Immature natural killer cell (primary cell): ENCODE measurements at places on chromosomes 6 and 20. TPM values are rescaled to one million over a fixed set of nuclear protein-coding genes. Genes with fewer than 3 reads are reported as not detected.

Gene GCM1
- not detected for polyA plus RNA-seq

DNA sequence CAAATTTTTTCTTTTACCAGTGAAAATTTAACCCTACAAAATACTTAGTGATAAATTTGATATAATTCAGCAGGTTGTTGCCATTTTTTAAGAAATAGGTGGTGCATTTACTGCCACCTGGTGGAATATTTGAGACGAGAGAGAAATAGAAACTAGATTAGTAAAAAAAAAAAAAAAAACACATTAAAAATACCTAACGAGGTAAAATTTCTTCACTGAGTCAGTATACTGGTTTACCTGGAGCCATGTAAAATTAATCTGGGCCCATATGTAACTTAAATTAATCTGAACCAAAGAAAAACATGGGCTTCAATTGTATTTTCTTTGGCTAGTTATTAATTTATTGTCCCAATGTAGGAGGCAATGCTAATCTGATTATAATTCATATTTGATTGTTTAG is 520.8 kb downstream of the EPM2A start:
- DNase-seq: no peak

DNA sequence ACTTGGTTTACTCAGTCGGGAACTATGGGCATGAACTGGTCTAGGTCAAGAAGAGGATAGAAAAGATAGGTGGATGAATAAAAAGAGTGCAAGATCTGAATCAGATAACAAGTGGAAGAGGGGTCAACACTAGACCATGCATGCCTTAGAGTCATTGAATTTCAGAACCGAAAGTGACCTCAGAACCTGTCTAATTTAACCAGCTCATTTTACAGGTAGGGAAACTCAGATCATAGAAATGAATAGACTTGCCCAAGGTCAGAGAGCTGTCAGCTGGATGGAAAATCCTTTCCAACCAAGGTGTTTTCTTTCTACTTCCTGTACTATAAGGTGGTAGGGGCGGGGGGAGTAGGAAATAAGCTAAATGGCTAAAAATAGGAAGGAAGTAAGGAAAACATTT is 121.4 kb upstream of the ADGRF1 start:
- DNase-seq: no peak

Gene CHRNA4
- not detected for polyA plus RNA-seq

Gene HEY2
- polyA plus RNA-seq: 0.76 TPM

DNA sequence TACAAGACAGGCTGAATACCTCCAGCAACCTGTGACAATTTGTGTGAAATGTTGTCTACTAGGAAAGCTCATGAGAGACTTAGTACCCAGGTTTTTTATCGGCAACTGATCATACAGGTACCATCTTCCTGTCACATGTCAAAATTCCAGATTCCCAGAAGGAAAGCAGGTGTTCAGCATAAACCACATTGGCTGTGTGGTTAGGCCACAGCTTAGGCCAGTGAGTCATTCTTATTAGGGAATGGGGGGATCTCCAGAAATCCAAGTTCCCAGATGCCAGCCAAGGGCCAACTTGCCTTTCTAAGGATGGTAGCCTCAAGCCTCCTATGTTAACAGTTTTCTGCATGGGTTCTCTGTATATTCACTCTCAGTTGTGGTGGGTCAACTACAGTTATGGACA is 65.9 kb downstream of the FAM184A start:
- no peak for DNase-seq

GRCh38 chr20:46592580-46593362 is 42.3 kb upstream of the OCSTAMP start:
- DNase-seq: no peak

DNA sequence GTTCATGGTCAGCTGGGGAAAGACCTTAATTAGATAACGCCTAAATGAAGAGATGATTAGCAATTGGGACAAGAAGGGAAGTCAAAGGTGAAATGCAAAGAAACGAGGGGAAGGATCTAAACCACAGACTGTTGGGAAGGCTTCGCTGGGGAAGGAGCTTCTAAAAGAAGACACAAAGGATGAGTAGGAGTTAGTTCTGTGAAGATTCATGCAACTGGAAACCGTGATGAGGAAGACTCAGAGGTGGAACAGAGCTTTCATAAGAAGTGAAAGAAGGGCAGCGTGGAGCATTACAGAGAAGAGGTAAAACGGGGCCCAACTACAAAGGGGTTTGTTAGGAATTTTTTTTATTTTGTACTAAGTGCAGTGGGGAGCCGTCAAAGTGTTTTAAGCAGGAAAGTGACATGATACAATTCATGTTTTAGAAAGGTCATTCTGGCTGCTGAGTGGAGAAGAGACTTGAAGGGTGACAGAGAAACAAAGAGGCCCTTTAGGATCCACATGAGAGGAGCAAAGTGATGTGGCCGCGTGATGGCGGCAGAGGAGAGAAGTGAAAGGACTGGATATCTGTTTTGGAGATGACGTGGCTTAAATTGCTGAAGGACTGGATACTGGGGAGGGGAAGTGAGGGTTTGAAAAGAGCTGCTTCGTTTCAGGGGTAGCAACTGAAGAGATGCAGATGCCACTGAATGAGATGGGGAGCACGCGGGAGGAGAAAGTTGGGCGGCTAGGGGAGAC is 33.6 kb downstream of the TTI1 start:
- DNase-seq: no peak

Gene METTL24
- polyA plus RNA-seq: 2.8 TPM

Gene IPCEF1
- polyA plus RNA-seq: 35.2 TPM

Gene EBF4
- polyA plus RNA-seq: 1.7 TPM

DNA sequence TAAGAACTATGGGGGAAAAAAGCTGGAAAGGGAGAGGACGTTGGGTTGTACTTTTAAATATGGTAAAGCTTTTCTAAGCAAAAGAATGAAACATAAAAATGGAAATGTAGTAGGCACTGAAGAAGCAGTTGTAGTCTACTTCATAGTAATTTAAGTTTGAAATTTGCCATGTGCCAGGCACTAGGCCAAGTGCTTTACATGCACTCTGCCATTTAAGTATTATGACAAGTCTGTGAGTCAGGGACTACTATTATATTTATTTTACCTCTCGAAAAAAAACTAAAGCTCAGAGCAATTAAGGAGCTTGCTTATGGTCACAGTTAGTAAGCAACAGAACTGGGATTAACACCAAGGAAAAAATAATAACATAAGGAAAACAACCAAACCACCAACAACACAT is 257.8 kb downstream of the GMDS start:
- DNase-seq: no peak

DNA sequence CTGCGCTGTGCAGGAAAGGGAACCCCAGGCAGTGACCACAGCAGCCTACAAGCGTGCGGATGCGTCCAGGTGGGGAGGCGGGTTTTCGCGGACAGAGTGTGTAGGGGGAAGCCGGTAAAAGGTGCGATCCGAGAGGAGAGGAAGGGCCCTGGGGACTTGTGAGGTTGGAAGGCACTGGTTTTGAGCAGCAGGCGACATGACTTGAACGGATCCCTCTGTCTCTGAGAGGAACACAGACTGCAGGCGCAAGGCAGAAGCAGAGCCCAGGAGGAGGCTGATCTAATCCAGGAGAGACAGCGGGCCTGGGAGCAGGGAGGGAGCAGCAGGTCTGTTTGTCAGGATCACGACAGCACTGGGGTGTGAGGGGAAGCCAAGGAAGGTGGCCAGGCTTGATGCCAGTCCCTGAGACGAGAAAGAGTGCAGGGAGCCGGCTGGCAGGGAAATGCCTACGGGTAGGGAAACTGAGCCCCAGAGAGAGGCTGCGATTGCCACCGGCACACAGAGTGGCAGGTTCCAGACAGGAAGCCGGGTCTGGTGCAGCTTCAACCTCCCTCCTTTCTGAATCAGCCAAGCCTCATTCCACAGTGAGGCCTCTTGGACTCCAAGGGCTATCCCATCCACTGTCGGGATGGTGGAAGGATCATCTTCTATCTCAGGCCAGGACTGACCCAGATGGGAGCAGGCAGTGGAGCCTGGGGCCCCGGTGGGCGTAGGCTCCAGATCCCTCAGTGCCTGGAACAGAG is 57.1 kb downstream of the HNF4A start:
- DNase-seq: no peak

GRCh38 chr6:145022199-145022796 is 713.0 kb downstream of the EPM2A start:
- DNase-seq: no peak

DNA sequence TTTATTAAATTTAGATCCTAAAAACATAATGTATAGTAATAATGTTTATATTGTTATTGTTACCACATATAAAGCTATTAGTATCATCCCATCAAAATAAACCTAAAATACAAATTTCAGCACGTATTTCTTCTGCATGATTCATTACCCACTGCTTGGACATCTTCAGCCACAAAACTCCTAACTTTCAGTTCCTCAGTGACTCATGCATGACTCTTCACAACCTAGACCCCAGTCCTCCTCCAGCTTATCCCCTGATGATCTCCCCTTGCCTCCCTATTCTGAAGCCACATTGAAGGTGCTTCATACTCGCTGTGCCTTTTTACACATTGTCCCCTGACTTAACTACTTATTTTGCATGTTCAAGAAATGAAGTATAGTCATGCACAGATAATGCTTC is 11.2 kb upstream of the GPRC6A start:
- no peak for DNase-seq

GRCh38 chr6:134994431-134994830 is 44.5 kb upstream of the ALDH8A1 start:
- no peak for DNase-seq

Gene ZNF334
- not detected for polyA plus RNA-seq

- DNase-seq: no peak
Measured at GRCh38 chr20:62557999-62558408, 82.2 kb upstream of the GATA5 start.

DNA sequence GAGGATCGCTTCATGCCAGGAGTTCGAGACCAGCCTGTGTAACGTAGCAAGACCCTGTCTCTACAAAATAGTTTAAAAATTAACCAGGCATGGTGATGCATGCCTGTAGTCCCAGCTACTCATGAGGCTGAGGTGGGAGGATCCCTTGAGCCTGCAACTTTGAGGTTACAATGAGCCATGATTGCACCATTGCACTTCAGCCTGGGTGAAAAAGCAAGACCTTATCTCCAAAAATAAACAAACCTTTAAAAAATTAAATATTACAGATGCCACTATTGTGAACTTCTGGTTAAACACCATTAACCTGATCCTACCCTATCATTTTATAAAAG is 116.8 kb downstream of the ARHGAP18 start:
- DNase-seq: no peak
